IMR-90 (cell line): ENCODE measurements at places on chromosomes 7 and 10. TPM values are rescaled to one million over a fixed set of nuclear protein-coding genes. Genes with fewer than 3 reads are reported as not detected.

The CDK1 gene
- total RNA-seq, result 28.1 and 37.5 TPM in 2 replicates

The ADAM8 gene
- under 0.01 and 0.28 TPM in 2 replicates for total RNA-seq

The EMX2 gene
- total RNA-seq, result not detected in 2 replicates

The SP8 gene
- not detected in 2 replicates for total RNA-seq

The DPP6 gene
- total RNA-seq, result not detected in 2 replicates

The RBP3 gene
- not detected in 2 replicates for total RNA-seq

The CRHR2 gene
- not detected in 2 replicates for total RNA-seq

The ANKRD22 gene
- not detected in 2 replicates for total RNA-seq

The FGFR2 gene
- under 0.01 TPM in 1 of 2 replicates, not detected in the other for total RNA-seq

The PRPS1L1 gene
- total RNA-seq, result not detected in 2 replicates

The DNAJC1 gene
- total RNA-seq, result 13.3 and 22.8 TPM in 2 replicates

The GBX1 gene
- total RNA-seq, result not detected in 2 replicates

The LRIT1 gene
- not detected in 2 replicates for total RNA-seq

The ZP3 gene
- total RNA-seq, result 0.54 and 0.83 TPM in 2 replicates

The MLXIPL gene
- not detected in 2 replicates for total RNA-seq

The CALHM3 gene
- not detected in 2 replicates for total RNA-seq

The MYH16 gene
- 0.18 and 0.28 TPM in 2 replicates for total RNA-seq

The RHOBTB1 gene
- 15.2 and 18.9 TPM in 2 replicates for total RNA-seq

The POMZP3 gene
- 1.1 and 1.4 TPM in 2 replicates for total RNA-seq

The OR13A1 gene
- not detected in 2 replicates for total RNA-seq

The EFCAB10 gene
- not detected in 2 replicates for total RNA-seq

The BRAT1 gene
- total RNA-seq, result 5.8 and 6.8 TPM in 2 replicates

The CALML3 gene
- not detected in 2 replicates for total RNA-seq

The CRYGN gene
- total RNA-seq, result not detected in 2 replicates

The FEZF1 gene
- total RNA-seq, result not detected in 2 replicates

The PRLHR gene
- not detected in 2 replicates for total RNA-seq

The PON1 gene
- not detected in 2 replicates for total RNA-seq

The VAX1 gene
- total RNA-seq, result not detected in 2 replicates

The TMEM168 gene
- total RNA-seq, result 22.9 and 26.1 TPM in 2 replicates

The WASHC2C gene
- 27.2 and 45.3 TPM in 2 replicates for total RNA-seq

The TUBAL3 gene
- total RNA-seq, result not detected in 2 replicates

The STN1 gene
- 28.6 and 32.3 TPM in 2 replicates for total RNA-seq

The TCF7L2 gene
- total RNA-seq, result 1.3 and 1.7 TPM in 2 replicates

The GPR141 gene
- total RNA-seq, result not detected in 2 replicates

The SCART1 gene
- 0.28 and 0.54 TPM in 2 replicates for total RNA-seq

The AOC1 gene
- not detected in 2 replicates for total RNA-seq

The ICA1 gene
- not detected in 2 replicates for total RNA-seq

The SLC39A12 gene
- total RNA-seq, result not detected in 2 replicates

The RASA4 gene
- 3.3 and 3.8 TPM in 2 replicates for total RNA-seq

The RNF133 gene
- total RNA-seq, result under 0.01 TPM in 1 of 2 replicates, not detected in the other

The BLNK gene
- not detected in 2 replicates for total RNA-seq

The AKR1C4 gene
- not detected in 2 replicates for total RNA-seq

The EIF3A gene
- total RNA-seq, result 145 and 156 TPM in 2 replicates

The UCMA gene
- total RNA-seq, result not detected in 2 replicates

The AFAP1L2 gene
- under 0.01 TPM in 1 of 2 replicates, not detected in the other for total RNA-seq

The LRRD1 gene
- total RNA-seq, result under 0.01 TPM in 2 replicates
